Left cardiac atrium (tissue), 4 donors: ENCODE measurements at places on chromosomes 1 and 21.

DNA sequence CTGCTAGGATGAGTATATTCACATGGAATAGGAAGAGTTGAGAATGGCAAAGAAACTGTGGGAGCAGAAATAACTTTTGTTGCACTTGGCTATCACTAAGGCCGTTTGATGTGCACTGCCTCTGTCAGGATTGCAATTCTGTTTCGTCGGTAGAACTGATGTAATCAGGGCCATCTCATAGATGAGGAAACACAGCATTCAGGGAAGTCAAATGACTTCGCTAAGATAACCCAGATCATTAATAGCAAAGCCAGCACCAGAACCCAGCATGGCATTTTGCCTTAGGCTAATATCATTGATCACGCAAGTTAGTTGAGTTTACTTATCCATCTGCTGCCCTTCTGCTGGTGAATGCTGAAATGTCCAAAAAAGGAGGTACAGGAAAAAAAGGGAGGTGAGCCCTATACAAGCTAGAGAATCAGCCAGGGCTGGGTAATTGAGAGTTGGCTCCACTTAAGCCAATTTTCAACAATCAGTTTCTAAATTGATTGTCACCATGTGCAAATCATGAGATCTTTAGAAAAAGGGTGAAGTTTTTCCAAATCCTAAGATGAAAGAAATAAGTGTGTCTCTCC is 7.6 kb downstream of the RASSF5 start:
- no peak for DNase-seq

- no peak for DNase-seq
Observed at GRCh38 chr1:161121042-161121650, 3.2 kb downstream of the NIT1 start.

GRCh38 chr1:197598935-197599334 is 176.3 kb downstream of the DENND1B start:
- DNase-seq = no peak

GRCh38 chr1:31218705-31219104 is 21.0 kb downstream of the NKAIN1 start:
- no peak for DNase-seq

DNA sequence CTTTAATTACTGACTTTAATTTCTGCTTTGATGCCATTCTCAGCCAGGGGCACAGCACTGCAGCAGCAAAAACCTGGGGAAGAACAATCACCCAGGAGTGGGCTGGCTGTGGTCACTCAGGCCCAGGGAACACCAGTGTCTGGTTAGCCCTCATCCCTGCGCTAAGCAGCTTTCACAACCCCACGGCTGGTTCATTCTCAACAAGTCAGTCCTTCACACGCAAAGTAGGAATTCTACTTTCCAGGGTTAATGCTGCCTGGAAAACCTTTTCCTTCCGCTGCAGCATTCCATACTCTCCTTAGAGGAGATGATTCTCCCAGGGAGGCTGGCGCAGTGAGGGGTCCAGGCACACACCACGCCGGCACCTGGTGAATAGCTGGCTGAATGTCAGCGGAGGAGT is 24.3 kb upstream of the KCNE1 start:
- DNase-seq = no peak

DNA sequence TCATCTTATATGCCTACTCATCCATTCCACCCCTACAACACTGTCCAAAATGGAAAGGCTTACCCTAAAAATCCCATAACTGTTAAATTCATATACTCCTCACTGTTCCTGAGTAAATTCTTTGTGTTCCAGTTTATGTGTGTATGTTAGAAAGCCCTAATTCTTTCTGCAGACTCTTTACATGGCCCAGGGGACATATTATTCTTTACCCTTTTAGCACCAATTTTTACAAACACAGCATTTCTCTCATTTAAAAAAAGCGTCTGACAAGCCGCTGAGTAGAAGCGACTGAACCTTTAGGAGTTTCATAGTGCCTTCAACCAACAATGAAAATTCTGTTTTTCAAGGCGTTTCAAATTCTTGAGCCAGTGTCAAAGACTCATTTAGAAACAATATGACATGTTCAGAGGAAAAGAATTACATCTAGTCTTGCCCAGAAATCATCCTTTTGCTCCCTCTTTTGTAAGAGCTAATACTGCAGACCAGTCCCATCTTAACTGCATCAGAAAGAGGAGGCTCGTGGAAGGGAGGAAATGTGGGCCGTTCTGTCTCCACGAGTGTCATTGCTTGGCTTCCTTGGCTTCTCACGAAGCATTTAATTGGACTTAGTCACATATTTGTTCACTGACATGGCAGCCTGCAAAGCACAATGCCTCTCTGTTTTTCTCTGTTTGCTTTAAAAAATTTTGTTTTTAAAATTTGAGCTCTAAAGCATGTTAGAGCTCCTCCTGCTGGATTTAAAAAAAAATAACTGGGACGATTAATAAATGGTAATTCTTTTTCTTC is 21.3 kb upstream of the C1orf105 start:
- peak; percentile 48 for DNase-seq
